ENCODE measurements at places on chromosomes 2 and 18.

GRCh38 chr18:64042728-64043358 lies 73.0 kb downstream of the SERPINB8 start:
- DNase-seq, result no peak

DNA sequence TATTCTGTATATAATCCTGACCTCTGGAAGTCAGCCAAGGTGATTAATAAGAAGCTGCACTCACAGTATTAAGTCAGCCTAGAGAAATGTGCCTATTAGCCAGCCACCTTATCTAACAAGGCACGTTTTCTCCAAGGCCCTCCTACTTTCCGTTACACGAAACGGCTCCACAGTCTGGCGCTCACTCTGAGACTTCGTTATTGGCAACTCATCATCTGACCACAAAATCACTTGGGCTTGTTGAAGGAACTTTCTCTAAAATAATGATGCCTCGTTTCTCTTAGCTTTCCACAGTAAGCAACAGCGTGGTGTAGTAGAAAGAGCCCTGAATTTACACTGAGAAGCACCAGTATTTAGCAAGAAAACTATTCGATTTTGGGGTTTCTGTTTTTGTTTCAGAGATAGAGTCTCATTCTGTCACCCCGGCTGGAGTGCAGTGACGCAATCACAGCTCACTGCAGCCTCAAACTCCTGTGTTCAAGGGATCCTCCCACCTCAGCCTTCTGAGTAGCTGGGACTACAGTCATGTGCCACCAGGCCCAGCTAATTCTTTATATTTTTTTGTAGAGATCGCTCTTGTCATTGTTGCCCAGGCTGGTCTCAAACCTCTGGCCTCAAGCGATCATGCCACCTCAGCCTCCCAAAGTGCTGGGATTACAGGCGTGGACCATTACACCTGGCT lies 53.6 kb upstream of the SLC14A1 start:
- peak; percentile 77 for DNase-seq

DNA sequence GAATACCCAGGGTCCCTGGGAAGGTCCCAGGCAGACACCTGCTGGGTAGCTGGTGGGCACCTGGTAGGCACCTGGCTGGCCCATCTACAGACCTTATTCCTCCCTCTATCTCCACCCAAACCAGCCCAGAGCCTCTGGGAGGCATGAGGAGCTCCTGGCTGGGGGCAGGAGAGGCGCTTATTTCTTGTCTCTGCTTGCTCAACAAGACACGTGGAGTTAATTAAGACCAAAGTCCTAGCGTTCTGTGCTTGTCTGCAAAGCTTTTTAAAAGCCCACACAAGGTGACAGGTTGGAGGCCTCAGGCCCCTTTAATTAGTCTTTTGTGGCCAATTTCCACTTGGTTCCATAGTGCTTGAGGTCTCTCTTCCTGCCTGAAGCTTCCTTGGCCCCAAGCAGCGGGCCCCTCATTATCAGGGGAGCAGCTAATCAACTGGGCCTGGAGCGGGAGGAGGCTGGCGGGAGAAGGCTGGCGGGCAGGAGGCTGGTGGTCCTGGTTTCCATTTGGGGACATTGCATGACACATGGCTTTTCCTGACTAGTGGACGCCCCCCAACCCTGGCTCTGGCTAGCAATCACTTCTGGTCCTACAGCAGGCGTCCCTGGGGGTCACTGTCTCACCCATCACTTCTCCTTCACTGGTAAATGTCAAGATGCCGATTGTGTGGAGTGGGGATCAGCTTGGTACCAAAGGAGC lies 65.4 kb upstream of the HDAC4 start:
- DNase-seq, result no peak

DNA sequence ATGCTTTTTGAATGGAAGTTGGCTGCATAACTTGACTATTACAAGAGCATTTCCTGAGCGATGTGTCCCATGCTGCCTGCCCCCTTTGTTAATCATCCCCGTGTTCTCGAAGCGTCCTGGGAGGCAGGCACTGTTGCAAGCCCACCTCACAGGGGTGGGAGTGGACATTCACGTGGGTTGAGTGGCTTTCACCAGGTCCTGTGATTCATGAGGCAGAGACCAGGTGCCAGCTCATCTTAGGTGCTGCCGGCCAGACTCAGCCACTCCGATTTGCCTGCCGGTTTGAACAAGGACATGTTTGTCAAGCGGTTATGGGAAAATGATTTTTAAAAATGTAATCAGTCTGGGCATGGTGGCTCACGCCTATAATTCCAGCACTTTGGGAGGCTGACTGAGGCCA lies 112.5 kb downstream of the ZNF532 start:
- DNase-seq, result peak; percentile 38

GRCh38 chr2:16653799-16654198 lies 11.8 kb downstream of the CYRIA start:
- DNase-seq, result no peak

DNA sequence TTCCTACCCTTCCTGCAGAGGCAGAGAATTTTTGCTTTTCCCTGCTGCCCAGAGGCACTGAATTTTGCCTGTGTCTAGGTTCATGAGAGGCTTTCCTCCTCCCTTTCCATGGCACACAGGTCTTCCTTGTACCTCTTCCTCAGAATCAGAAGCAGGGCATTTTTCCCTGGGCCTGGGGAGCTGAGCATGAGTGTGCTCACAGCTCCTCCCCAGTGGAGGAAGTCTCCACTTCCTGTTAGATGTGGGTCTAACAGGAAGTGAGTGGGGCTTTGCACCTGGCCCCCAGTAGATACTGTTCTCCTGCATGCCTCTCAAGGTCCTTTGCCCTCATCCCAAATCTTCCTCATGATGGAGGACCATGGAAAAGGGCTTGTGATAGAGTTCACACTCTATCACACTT lies 297.2 kb upstream of the FIGN start:
- no peak for DNase-seq

- DNase-seq, result peak; percentile 45
Measured at GRCh38 chr18:72762515-72763122, 105.2 kb downstream of the NETO1 start.

DNA sequence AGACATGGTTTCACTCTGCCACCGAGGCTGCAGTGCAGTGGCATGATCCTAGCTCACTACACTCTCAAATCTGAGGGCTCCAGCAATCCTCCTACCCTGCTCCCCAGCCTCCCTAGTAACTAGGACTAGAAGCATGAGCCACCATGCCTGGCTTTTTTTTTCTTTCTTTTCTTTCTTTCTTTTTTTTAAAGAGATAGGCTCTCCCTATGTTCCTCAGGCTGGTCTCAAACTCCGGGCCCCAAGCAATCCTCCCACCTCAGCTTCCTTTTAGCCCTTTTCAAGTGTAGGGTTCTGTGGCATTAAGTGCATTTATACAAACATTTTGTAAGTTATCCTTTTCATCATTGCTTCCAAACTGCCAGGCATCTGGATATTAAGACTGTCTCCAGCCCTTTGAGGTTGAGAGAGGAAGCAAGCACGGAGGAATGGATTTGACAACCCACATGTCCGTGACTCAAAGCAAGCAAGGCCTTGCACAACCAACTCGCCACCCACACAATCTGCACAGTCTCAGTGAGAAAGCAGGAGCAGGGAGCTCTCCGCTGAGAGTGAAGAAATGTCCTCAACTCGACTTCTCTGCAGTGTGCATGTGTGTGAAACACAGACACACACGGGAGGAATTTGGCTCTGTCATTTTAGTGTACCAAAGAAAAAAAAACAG lies 65.6 kb downstream of the ATP8B1 start:
- peak; percentile 100 for DNase-seq

- DNase-seq, result no peak
Measured at GRCh38 chr2:219438453-219438852, 3.8 kb downstream of the SPEG start.

DNA sequence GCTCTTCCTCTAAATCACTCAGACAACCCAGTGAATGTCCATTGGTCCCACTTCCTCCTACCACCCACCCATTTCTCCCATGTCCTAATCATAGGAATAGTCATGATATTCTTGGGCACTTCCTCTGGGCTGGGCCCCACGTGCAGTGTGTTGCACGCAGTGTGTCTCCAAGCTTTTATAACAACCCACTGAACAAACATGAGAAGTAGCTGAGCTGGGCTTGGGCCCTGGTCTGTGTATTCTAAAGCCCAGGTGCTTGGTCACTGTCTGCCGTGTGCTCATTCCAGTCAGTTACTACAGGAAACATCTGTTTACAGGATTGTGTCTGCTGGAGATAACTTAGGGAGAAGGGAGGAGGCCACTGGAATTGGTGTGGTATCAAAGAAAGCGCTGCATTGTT lies 64.2 kb upstream of the THOC1 start:
- DNase-seq, result no peak

DNA sequence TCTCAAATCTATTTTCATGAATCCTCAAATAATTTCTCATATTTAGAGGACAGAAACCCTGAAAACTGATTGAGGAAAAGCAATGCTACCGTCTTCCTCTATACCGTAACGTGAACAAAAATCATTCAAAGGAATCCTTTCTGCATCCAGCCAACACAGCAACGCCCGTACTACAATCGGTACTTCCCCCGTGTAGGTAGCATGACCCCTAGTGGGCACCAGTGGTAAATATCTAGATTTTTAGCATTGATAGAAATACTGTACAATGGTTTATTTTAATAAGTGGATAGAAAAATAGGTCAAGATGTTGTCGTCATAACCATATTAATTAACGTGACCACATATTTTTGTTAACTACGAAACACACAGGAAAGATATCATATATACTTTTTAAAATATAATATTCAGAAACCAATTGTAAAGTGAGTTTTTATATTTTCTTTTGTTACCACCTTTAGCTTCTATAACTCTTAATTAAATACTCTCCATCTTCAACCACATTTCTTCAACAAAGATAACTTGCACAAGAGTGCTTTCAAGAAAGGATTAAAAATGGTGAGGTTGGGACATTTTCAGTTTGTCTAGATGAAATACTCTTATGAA lies 194.1 kb downstream of the SS18 start:
- peak; percentile 50 for DNase-seq

DNA sequence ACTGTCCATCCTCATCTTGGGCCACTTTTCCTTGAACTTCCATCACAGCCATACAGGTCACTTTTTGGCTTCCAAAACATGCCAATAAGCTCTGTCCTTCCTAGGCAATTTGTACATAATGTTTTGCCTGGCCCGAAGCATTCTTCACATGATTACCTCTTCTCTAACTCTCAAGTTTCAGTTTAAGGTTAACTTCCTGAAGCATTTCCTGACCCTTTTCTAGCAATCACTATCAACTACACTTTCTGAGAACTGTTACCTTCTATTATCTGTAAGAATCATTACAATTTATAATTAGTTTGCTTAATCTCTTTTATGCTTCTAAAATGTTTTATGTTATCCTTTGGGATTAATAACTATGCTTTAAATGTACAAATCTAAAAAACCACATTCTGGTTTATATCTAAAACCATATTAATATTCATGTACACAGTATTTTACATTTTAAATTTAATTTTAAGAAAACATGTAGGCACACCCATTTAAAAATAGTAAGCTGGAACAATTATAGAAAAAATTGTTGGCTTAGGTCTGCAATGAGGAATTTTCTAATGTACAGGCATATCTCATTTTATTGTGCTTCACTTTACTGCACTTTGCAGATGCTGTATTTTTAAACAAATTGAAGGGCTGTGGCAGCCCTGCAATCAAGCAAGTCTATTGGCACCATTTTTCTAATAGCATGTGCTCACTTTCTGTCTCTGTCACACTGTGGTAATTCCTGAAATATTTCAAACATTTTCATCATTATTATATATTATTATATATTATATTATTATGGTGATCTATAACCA lies 76.4 kb downstream of the C2orf74 start:
- DNase-seq, result no peak

- no peak for DNase-seq
Measured at GRCh38 chr2:65730186-65730585, 297.8 kb upstream of the SPRED2 start.

DNA sequence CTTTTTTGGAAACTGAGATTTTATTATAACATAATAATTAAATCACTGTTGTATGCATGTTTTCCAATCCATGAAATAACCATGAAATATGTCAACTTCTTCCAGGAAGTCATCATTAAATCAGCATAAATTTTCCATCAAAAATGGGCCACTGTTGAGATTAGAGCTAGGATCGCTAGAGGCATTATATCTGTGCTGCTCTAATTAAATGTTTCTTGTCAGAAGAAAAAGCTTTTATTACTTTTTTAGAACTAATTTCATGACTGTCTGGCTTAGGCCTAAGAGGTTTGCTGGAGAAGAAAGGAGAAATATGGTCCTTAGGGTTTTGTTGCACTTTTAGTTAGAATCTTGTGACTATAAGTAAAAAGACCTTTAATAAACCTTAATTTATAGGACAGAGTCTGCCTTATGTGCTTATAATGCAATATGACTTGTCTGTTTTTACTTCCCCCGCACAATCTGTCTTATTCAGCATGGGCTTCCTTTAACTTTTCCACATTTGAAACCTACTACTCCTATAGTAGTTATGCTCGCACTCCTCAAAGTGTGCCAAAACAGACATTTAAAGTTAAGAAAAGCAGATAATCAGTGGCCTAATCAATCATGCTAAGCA lies 363.4 kb upstream of the GCFC2 start:
- no peak for DNase-seq

- no peak for DNase-seq
Measured at GRCh38 chr2:128374711-128375413, 56.2 kb upstream of the HS6ST1 start.

DNA sequence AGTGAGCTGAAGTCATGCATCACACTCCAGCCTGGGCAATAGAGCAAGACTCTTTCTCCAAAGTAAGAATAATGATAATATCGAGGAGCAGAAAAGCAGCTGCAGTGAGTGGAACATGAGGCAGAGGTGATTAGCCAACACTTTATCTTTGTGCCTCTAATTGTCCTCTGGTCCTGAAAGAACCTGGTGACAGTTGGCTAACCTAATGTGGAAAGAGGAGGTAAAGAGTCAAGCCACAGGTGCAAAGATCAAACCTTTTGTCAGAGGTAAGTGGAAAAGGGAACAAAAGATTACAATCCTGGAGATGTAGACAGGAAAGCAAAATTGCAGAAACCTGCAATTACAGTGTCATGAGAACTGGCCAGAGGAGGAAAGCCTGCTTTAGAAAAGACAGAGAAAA lies 53.5 kb upstream of the LCLAT1 start:
- DNase-seq, result no peak

GRCh38 chr18:57969824-57970223 lies 74.2 kb upstream of the NEDD4L start:
- no peak for DNase-seq

- no peak for DNase-seq
Measured at GRCh38 chr2:9705196-9705595, 74.4 kb upstream of the YWHAQ start.

DNA sequence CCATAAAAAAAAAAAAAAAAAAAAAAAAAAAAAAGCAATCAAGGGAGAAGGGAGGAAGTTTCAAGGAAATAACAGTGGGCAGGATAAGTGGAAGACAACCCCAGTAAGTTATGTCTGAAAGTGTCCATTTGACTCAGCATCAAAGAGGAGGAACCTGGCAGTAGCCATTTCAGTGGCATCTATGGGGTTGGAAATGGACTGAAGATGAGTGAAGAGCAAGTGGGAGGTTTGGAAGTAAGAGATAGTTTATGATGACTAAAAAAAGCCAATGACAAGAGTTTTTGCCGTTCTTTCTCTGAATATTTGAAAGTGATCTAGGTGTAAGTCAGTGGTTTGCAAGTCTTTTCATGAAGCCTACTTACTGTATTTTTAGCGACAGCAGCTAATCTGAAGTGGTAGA lies 9.2 kb upstream of the SELENOI start:
- no peak for DNase-seq

GRCh38 chr2:105149272-105149671 lies 92.3 kb upstream of the GPR45 start:
- DNase-seq, result no peak
